ENCODE measurements at places on chromosomes 4 and X.

DNA sequence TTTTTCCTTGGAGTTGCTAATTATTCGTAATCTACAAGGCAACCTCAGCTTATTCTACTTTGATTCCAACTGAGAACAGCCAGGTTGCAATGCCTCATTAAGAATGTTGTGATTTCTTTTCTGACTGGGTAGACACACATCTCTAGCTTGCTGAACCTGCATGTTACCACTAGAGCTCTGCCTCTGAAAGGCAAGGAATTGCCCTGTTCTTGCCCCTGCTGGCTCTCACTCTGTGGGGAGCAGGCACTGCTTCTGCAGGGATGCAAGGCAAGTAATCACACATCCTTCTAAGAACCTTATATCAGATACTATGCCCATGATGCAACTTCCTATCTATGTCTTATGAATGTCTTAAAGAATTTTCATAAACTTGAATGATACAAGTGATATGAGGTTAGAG, 503.2 kb downstream of the PACRGL start:
- DNase-seq, result no peak

DNA sequence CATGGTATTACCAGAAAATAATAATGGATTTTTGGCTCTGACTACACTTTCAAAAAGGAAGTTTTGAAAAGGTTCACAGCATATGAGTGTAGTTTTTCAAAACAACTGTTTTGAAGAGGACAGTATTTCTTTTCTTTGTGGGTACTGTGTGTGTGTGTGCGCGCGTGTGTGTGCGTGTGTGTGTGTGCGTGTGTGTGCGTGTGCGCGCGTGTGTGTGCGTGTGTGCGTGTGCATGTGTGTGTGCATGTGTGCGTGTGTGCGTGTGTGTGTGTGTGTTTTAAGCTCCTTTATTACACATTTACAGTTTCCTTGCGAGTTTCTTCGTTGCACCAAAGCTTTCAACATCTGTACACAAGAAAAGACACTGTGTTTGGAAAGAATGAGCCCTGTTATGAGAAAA, 755.4 kb downstream of the SH3BGRL start:
- no peak for DNase-seq

DNA sequence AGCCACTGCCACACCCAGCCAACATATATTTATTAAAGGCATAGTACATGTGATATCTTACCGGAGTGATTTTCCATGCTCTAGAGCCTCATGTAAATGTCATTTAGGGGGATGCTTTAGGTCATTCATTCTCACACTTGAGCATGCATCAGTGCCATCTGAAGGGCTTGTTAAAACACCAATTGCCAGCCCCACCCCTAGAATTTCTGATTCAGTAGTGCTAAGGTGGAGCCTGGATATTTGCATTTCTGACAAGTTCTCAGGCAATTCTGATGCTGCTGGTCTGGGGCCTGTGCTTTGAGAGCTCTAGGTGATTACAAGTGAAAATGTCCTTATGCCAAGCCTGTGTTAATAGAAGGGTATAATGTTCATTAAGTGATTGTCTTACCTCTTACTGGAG, 107.7 kb downstream of the PHEX start:
- no peak for DNase-seq

DNA sequence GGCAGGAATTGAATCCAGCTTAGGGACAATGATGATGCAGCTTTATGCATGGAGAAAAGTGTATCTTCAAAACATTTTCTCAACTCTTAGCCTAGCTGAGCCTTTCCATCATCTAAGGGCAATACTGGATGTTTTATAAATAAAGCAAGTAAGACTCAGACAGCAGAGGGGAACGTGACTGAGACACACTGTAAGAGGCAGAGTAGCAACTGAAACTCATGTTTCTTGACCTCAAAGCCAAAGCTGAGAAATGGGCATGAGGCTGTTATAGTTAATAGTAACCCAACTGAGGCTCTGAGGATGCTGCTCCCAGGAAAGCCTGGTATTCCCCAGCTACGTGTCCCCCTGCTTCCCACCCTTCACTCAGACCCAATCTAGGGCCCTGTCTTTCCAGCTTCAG, 44.6 kb downstream of the ARHGEF9 start:
- DNase-seq, result no peak

GRCh38 chrX:20267607-20267930, 860 bp upstream of the RPS6KA3 start:
- DNase-seq, result no peak

DNA sequence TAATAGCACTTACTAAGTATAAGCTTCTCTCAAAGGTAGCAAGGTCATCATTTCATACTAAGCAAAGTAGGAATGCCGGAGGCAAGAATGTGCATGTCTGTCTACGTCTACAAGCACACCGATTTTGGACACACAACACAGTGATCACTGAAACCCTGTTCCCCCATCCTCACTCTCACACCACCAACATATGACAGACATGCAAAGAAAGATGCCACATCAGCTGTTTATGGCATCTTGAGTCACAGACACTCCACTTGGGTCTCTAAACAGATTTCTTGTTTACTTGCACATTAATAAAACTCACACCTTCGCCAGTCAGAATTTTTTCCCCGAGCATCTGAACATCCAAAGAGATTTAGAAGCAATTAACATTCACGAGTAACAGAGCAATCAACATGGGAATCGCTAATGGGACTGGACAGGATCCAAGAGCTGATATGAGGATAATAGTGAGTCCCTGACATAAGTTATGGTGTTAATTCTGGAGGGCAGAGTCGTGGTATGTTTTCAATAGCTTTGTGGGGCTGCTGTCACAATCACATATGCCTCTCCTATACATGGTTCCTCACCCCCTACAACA, 324.1 kb downstream of the DHX15 start:
- no peak for DNase-seq

DNA sequence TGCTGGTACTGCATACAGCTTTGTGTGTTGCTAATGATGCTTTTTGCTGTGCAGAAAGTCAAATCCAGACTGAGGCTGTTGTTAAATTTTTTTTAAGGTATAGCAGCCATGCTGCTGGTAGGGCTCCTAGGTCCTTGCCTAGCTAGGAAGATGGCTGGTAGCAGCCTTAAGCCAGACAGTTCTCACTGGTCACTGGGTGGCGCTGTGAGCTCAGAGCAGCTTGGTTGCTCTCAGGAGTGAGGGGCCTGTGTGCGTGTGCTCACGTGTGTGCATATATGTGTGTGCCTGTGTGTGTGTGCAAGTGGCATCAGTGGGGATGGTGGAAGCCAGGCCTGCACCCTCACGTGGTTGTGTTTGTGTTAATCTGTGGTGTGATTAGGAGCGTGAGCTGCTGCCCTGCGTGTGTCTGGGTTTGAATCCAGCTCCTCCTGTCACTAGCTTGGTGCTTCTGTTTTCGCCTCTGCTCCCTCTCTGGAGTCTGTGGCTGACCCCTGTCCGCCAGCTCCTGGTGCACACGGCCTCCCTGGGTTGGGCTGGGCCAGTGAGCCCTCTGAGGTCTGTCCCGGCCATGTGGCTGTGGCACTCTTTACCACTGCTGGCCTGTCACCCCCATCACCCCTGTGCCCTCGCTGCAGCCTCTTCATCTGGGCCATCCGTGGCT, 46.1 kb downstream of the SORCS2 start:
- no peak for DNase-seq

GRCh38 chrX:134388161-134389109, 71.5 kb upstream of the HPRT1 start:
- DNase-seq, result no peak

GRCh38 chr4:108920395-108921087, 157.7 kb upstream of the ETNPPL start:
- DNase-seq, result no peak

GRCh38 chrX:118315529-118315928, 30.4 kb upstream of the WDR44 start:
- no peak for DNase-seq

GRCh38 chrX:39603230-39603629, 494.5 kb downstream of the BCOR start:
- DNase-seq, result no peak

- DNase-seq, result no peak
These were observed 35.5 kb downstream of the NAA11 start for GRCh38 chr4:79290376-79290775.

DNA sequence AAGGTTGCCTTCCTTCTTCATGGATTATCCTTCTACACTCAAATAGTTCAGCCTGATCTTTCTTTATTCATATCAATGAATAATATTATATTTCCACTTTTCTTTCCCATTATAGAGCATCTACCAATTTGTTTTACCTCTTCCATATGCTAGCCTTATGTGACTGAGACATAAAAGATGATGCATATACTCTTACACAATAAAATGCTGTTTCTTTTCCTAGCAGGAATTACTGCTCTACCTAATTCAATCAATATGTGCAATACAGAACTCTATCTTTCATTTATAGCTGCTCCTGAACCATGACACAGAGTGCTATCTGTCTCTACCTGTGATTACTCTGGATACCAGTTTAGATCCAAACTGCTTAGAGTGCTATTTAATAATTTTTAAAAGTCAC, 2334.0 kb downstream of the PCDH7 start:
- no peak for DNase-seq

- DNase-seq, result no peak
These were observed 230.8 kb upstream of the AGTR2 start for GRCh38 chrX:115939636-115940160.

DNA sequence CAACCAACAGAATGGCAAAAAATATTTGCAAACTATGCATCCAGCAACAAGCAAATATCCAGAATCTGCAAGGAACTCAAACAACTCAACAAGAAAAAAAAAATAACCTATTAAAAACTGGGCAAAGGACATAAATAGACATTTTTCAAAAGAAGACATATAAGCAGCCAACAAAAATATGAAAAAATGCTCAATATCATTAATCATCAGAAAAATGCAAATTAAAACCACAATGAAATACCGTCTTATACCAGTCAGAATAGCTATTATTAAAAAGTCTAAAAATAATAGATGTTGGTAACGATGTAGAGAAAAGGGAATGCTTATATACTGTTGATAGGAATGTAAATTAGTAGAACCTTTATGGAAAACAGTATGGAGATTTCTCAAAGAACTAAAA, 53.4 kb downstream of the WDR19 start:
- no peak for DNase-seq

DNA sequence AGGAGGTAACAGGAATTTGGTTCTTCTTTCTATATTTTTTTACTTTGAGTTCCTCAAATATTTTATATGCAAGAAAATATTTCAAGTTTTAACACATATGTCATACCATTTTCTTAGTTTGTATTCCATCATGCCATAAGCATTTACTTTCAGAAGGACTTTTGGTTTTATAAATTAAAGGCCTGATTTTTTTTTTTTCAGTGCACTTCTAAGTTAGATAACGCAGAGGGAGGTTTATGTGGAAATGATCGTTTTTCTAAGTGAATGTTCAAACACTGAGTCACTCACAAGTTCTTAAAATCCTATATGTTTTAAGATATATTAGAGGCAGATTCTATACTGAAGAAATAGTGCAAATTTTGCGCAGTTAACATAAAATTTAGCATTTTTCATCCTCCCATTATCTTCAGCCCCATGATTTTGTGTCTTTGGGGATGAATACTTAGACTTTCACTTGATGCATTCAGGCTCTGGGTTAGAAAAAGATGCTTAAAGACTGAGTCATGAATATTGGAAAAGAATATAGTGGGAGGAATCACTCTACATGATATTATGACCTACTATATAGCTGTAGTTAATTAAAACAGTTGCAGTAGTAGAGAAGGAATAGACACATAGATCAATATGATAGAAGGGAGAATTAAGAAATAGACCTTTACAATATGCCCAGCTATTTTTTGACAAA, 54.9 kb downstream of the COL4A5 start:
- DNase-seq, result no peak

DNA sequence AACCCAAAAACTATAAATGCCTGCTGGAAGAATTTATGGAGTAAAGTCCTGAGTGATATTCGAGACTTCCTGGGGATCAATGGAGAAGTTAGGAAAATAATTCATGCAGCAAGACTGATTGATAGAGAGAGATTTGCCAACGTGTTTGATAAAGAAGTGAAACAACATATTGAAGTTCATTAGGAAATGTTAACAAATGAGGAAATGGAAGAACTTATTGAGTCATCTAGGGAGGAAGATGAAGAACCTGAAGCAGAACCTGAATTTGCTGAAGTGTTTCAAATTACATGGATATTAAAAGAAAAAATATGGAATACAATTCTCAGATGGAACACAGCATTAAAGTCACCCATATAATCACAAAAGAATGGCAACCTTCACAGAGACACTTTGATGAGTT, 39.0 kb downstream of the DDX60 start:
- no peak for DNase-seq

GRCh38 chr4:18082236-18082635, 60.7 kb upstream of the LCORL start:
- DNase-seq, result no peak

DNA sequence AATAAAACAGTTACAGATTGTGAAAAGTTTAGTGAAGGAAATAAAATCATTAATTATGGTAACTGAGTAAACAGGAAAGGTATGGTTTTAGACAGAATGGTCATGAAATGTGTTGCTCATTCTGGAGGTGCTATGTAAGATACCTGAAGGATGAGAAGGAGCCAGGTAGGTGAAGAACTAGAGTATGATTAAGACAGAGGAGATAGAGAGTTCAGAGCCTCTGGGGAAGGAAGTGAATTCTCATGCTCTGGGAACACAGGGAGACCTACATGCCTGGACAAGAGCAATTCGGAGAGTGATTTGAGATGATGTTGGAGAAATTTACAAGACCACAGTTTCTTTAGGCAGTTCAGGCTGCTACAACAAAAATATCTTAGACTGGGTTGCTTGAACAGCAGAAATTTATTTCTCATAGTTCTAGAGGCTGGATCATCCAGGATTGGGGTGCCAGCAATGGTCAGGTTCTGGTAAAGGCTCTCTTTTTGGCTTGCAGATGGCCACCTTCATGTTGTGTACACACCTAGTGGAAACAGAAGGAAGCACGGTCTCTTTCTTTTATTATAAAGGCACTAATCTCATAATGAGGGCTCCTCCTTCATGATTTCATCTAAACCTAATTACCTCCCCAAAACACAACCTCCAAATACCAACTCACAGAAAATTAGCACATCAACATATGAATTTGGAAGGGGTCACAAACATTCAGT, 1416.1 kb downstream of the PCDH7 start:
- no peak for DNase-seq

GRCh38 chr4:37873386-37873785, 17.5 kb upstream of the TBC1D1 start:
- DNase-seq, result no peak
